Activated CD4-positive, alpha-beta T cell treated with anti-CD3 and anti-CD28 coated beads, Interleukin-2, amount 50 U/mL, for 4 hours (primary cell): ENCODE measurements at places on chromosomes 1 and 21.

GRCh38 chr1:178119628-178120027 lies 25.7 kb downstream of the RASAL2 start:
- no peak for DNase-seq

- DNase-seq, result no peak
Measured at GRCh38 chr1:12019858-12020509, 686 bp downstream of the MIIP start.

- no peak for DNase-seq
Measured at GRCh38 chr1:230350208-230350921, 75.8 kb downstream of the PGBD5 start.

DNA sequence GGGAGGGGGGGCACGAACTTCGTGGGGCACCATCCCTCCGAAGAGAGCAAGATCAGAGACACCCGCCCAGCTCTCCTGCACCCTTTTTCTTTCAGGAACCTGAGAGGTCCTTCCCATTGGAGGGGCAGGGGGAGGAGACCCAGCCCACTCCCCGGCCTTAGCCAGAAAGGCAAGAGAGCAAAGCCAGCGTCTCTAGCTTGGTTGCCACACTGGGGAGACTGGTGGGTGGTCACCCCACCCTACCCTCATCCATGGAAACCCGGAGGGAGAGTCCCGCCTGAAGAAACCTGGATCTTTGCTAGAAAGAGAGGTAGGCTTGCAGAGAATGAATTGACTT lies 246 bp downstream of the ATP2B4 start:
- no peak for DNase-seq

GRCh38 chr21:42581993-42582786 lies 68.5 kb downstream of the SLC37A1 start:
- DNase-seq, result no peak

- no peak for DNase-seq
Measured at GRCh38 chr1:186149591-186149990, 225.5 kb downstream of the TPR start.

GRCh38 chr1:228345201-228345930 lies 61.3 kb downstream of the TRIM11 start:
- DNase-seq, result no peak

GRCh38 chr1:158005224-158005623 lies 11.8 kb downstream of the KIRREL1 start:
- no peak for DNase-seq

- DNase-seq, result no peak
Measured at GRCh38 chr1:200245473-200245872, 164.4 kb downstream of the ZNF281 start.

DNA sequence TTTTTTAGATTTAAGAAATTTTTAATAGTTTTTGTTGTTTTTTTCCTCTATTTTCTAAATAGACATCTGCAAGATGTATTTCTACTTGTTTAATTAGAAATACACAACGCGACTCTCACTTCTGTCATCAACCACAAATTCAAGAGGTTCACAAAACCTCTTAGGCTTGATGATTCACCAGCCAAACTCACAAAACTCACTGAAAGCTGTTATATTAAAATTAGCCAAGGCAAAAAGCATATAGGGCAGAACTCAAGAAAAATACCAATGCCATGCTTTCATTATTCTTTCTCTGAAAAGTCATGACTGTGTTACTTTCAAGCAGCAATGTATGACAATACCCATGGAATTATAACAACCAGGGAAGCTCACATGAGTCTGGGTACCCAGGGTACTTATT lies 487.0 kb upstream of the RGS18 start:
- DNase-seq, result no peak

- no peak for DNase-seq
Measured at GRCh38 chr1:160916666-160917065, 31.7 kb upstream of the ITLN1 start.

GRCh38 chr1:43441166-43441893 lies 12.4 kb downstream of the HYI start:
- DNase-seq, result no peak

GRCh38 chr21:44392916-44393315 lies 39.5 kb downstream of the TRPM2 start:
- no peak for DNase-seq

DNA sequence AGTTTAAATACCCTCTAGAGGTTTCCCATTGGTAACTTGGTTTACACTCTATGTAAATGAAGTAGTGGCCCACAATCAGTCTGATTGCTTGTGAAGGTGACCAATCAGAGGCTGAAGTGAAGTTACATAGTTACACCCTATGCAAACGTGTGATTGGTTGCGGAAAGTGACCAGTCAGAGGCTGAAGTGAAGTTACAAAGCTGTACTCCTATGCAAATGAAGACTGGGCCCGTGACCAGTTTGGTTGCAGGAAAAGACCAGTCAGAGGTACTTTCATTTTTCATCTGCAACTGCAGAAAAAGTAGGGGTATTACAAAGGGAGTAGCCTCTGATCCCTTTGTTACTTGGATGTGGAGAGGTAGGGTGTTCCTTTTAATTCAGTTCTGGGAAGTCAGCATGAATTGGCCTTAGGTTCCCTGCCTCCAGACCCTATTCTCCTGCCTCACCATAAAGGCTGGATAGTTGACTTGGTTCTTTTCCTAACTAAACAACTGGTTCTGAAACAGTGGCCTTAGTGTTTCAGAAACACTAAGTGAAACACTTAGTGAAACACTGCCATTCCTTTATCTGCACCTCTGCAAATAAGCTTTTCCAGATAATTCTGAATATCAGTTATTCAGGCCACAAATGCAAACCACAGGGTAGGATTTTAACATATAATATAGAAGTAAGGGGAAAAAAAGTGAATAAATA lies 39.3 kb downstream of the MAGI3 start:
- no peak for DNase-seq

GRCh38 chr1:207298186-207298585 lies 23.3 kb upstream of the CD55 start:
- no peak for DNase-seq

DNA sequence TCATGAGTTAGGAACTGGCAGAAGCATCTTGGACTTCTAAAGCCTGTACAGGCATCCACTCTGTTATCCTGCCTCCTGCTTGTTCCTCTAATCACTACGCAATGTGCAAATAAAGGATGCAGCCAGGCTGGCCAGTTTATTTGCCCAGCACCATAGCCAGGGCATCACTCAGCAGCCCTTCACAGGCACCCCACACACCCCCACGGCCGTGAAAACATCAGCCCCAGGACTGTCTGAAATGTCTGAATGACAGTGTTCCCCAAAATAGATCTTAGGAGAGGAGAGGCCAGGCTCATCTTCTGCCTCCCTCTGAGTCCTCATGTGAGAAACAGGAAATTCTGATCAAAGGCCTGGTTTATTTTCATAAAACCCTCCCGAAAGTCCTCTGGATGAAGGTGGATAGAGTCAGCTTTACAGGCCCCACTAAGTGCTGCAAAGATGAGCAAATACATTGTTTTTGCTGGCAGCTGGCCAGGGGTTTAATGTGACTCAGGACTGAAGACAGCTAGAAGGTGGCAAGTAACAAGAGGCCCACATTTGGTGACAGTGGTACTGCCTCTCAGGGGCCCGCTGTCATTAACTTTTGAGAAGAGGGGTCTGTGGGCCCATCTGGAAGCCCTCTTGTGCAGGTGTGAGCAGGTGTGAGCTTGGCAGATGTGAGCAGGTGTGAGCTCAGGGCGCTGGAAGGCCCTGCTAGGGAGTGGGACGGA lies 32.9 kb downstream of the GRHL3 start:
- no peak for DNase-seq

- DNase-seq, result no peak
Measured at GRCh38 chr1:182143825-182144645, 82.5 kb upstream of the ZNF648 start.

DNA sequence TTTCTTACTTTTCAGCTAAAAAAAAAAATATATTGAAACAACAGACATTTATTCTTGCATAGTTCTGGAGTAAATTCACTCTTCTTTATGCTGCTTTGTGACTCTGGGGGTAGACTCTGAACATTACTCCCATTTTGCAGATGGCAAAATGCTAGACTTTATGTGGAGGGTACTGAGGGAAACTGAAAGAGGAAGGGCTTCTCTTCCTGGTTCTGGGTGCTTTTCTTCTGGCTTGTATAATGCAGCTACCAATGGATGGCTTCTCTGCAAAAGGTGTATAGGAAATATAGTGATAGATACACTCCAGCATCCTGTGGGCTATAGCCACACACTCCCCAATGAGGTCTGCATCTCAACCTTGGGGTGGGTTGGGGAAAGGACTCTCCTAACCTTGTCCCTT lies 19.7 kb upstream of the ZBTB40 start:
- DNase-seq, result no peak

GRCh38 chr21:37357691-37358090 lies 8.9 kb upstream of the DYRK1A start:
- DNase-seq, result no peak

- DNase-seq, result no peak
Measured at GRCh38 chr1:6092211-6092610, 46.5 kb downstream of the KCNAB2 start.

GRCh38 chr1:161100556-161100955 lies 2.4 kb downstream of the KLHDC9 start:
- no peak for DNase-seq

DNA sequence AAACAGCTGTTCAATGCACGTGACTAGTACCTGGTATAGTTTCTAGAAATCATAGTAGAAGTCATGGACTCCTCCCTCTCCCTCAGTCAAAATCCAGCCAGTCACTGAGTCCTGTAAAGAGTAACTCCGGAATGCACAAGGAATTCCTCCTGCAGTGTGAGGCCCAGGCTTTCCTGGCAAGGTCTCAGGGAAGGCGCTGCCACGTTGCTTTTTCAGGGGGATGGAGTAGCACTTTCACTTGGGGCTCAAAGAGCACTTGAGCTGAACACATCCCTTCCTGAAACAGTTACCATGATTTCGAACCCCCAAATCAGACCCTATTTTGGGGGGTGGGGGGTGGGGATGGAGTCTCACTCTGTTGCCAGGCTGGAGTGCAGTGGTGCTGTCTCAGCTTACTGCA lies 26.4 kb upstream of the LRRC8D start:
- no peak for DNase-seq

GRCh38 chr1:246114369-246114768 lies 392.7 kb downstream of the SMYD3 start:
- no peak for DNase-seq

GRCh38 chr1:169259816-169260215 lies 107.8 kb downstream of the NME7 start:
- no peak for DNase-seq

DNA sequence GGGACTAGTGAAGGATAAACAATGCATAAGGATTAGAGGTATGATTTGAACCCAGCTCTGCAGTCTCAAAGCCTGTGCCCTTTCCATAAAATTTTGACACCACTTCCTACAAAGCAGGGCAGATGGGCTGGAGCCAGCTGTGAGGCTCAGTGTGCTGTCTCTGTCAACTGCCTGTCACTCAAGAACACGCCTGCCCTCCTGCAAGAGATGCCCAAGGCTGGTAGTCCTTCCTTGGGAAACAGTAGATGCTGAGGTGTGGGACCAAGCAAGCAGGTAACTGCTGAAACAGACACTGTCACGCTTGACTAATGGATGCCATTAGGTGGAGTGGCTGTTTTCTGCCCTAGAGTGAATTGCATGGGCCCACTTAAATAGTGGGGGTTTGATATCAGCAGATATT lies 402.0 kb downstream of the PTPRU start:
- no peak for DNase-seq

DNA sequence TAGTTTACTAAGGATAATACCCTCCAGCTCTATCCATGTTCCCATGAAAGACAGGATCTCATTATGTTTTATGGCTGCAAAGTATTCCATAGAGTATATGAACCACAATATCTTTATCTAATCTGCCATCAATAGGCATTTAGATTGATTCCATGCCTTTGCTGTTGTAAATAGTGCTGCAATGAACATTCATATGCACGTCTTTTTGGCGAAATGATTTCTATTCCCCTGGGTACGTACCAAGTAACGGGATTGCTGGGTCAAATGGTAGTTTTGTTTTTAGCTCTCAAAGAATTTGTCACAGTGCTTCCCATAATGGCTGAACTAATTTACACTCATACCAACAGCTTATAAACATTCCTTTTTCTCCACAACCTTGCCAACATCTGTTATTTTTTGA lies 750.9 kb downstream of the BRINP3 start:
- DNase-seq, result no peak

DNA sequence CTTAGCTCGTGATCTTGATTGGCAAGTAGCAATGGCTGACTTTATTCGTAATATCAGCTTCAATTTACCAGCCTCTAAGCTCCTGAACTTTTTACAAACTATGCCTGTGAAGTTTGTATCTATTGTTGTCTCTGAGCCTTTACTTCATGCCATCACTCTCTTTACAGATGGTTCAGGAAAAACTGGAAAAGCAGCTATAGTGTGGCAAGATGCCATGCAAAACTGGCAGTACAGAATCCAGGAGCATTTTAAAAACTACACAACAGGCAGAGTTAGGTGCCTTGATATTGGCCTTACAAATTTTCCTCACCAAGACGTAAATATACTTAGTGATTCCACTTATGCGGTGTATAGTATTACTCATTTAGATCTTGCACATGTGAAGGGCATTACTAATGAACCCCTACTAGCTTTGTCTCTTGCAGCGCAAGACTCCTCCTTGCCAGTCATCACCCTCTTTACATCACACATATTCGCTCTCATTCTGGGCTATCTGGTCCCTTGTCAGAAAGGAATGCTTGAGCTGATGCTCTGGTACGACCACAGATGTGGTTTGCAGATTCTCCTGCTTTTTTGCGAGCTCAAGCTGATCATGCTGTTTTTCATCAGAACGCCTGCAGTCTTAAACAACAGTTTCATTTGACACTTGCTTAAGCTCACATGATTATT lies 36.3 kb downstream of the CLCA1 start:
- DNase-seq, result no peak

DNA sequence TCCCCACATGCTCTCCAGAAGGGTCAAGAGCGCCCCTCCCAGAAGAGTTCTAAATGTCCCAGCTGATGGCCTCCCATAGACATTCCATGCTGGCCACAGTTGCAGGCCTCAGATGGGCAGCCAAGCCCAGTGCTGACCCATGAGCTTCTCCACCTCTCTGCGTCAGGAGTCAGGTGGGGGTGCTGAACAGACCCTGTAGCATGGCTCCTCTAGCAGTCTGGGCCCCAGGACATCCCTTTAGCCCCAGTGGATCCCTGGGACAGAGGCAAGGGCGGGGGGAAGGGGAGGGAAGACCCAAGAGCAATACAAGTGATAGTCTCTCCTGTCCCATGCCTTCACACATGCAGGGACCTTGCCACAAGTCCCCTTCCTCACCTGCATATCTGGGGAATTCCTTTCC lies 56.7 kb downstream of the LRRN2 start:
- DNase-seq, result no peak

DNA sequence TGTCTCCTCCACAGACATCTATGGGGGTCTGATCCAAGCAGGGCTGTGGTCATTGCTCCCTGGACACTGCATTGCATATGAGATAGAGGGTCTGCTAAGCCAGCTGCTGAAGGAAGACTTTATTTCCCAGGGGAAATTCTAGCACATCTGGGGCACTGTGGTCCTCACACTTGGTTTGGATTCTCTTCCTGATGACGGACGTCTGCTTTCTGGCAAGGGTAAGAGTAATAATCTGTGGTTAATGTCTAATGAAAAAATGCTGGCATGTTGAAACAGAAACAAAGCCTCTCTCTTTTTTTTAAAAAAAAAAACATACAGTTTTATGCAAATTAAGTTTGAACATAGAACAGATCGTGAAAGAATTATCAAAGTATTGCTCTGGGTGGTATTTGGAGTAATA lies 553.9 kb downstream of the DPYD start:
- DNase-seq, result no peak

GRCh38 chr1:245261786-245262185 lies 107.0 kb downstream of the KIF26B start:
- no peak for DNase-seq
